Parietal lobe (tissue), 2 donors: ENCODE measurements at places on chromosomes 12 and 14. TPM values are rescaled to one million over a fixed set of nuclear protein-coding genes. Genes with fewer than 3 reads are reported as not detected.

CCDC60 gene
- total RNA-seq: not detected

GALNT9 gene
- total RNA-seq: 7.2 TPM

RAPGEF3 gene
- total RNA-seq: 17.5 TPM

KIF5A gene
- 97.0 TPM for total RNA-seq

FAIM2 gene
- total RNA-seq: 37.2 TPM

SLC17A8 gene
- total RNA-seq: 0.63 TPM

TMCC3 gene
- total RNA-seq: 8.1 TPM

TAS2R7 gene
- 0.94 TPM for total RNA-seq

SOAT2 gene
- total RNA-seq: not detected

BCL11B gene
- total RNA-seq: 48.5 TPM

JPH4 gene
- total RNA-seq: 50.1 TPM

CLEC4A gene
- total RNA-seq: 3.8 TPM

MYO1H gene
- 0.31 TPM for total RNA-seq

GUCY2C gene
- not detected for total RNA-seq

BMAL2 gene
- total RNA-seq: 29.1 TPM

MMP17 gene
- 64.5 TPM for total RNA-seq

MYF5 gene
- not detected for total RNA-seq

OTOGL gene
- 0.31 TPM for total RNA-seq

C12orf54 gene
- not detected for total RNA-seq

FGD4 gene
- total RNA-seq: 73.2 TPM

P2RX2 gene
- total RNA-seq: not detected

LRCOL1 gene
- not detected for total RNA-seq

RBP5 gene
- total RNA-seq: not detected

ADAM21 gene
- not detected for total RNA-seq

TAS2R46 gene
- 14.4 TPM for total RNA-seq

PMCH gene
- not detected for total RNA-seq

CRACR2A gene
- 1.9 TPM for total RNA-seq

NPFF gene
- total RNA-seq: not detected

SLCO1A2 gene
- 7.5 TPM for total RNA-seq

ERP27 gene
- not detected for total RNA-seq

KRT79 gene
- not detected for total RNA-seq

SFSWAP gene
- 79.2 TPM for total RNA-seq

RFX4 gene
- total RNA-seq: 9.4 TPM

OR4N5 gene
- total RNA-seq: not detected

ART4 gene
- total RNA-seq: not detected

CLEC6A gene
- total RNA-seq: not detected

KRT72 gene
- total RNA-seq: not detected

OAS2 gene
- 2.5 TPM for total RNA-seq

WDHD1 gene
- total RNA-seq: 11.9 TPM

PPP4R4 gene
- total RNA-seq: 1.6 TPM

LHX5 gene
- not detected for total RNA-seq

FOXG1 gene
- total RNA-seq: 80.4 TPM

SERPINA9 gene
- total RNA-seq: not detected

VWF gene
- 17.5 TPM for total RNA-seq

GYS2 gene
- total RNA-seq: not detected

ALG10 gene
- total RNA-seq: 29.7 TPM

CEBPE gene
- not detected for total RNA-seq

CSRP2 gene
- total RNA-seq: 280 TPM

TMED8 gene
- 25.7 TPM for total RNA-seq

RND1 gene
- 29.1 TPM for total RNA-seq

MYH6 gene
- total RNA-seq: not detected

MANSC4 gene
- total RNA-seq: 0.63 TPM
